NCI-H1417 treated with DMSO at 0.1 percent for 48 hours (cell line): ENCODE measurements at places on chromosomes 7 and 10.

DNA sequence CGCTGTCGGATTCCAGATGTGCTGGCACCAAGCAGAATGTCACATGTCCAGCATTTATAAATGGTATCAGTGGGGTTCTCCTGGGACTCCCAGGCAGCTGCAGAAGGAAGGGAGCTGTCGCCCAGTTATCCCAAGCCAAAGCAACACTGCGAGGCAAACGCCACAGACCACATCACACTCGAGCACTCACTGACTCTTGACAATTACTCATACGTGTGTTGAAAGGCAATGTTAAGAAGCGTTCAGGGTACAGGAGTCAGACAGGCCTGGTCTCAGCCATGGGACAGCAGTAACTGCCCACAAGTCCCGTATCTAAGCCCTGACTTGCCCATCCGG, 113.4 kb downstream of the DIP2C start:
- DNase-seq = no peak

GRCh38 chr10:49600781-49601400, 9.2 kb upstream of the SLC18A3 start:
- no peak for DNase-seq

DNA sequence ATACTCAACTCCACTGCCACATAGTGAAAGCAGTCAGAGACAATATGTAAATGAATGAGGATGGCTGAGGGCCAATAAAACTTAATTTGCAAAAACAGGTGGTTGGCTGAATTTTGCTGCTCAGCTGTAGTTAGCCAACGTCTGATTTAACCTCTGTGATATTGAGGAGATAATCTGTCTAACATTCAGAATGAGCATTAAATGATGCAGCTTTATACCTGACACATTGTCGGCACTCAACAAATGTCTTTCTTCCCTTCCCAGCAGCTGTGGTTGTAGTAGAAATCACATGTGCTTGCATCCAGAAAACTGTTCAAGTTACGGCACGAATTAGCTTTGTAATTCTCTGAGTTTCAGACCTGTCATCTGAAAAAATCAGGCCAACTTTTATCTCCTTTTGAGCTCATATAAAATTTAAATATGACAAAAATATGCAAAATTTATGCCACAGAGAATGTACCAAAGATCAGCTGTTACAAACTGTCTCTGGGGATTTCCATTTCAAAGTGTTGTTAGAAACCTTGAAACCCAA, 1239.7 kb downstream of the GATA3 start:
- DNase-seq = no peak

DNA sequence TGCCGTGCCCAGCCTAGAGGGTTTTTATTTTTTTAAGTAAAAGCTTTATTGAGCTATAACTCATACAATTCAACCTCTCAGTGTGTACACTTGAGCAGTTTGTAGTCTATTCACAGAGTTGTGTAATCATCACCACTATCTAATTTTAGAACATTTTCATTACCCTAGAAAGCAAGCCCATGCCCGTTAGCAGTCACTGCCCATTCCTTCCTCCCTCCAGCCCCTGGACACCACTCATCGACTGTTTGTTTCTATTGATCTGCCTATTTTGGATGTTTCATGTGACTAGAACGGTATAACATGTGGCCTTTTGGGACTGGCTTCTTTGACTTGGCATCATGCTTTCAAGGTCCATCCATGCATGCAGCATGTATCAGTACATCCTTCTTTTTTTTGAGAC, 25.7 kb upstream of the SEC61A2 start:
- no peak for DNase-seq

GRCh38 chr7:6164491-6164890, 107.9 kb downstream of the CYTH3 start:
- no peak for DNase-seq

DNA sequence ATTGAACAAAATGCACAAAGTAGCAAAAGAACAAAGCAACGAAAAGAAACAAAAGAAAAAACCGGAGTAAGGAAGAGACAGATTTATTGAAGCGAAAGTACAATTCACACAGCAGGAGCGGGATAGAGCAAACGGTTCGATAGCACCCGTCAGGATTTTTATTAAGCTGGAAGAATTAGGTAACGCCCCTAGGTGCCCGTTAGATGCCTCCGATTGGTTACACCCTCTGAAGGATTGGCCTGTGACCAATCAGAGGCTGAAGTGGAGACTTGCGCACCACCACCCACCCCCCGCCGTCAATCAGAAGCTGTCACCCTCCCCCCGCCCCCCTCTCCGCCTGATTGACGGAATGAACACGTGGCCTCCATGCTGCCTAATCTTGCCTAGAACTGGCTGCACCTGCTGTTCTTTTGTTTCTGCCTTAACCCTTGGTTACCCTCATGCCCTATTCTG, 16.8 kb downstream of the OCM2 start:
- DNase-seq = peak; percentile 98

DNA sequence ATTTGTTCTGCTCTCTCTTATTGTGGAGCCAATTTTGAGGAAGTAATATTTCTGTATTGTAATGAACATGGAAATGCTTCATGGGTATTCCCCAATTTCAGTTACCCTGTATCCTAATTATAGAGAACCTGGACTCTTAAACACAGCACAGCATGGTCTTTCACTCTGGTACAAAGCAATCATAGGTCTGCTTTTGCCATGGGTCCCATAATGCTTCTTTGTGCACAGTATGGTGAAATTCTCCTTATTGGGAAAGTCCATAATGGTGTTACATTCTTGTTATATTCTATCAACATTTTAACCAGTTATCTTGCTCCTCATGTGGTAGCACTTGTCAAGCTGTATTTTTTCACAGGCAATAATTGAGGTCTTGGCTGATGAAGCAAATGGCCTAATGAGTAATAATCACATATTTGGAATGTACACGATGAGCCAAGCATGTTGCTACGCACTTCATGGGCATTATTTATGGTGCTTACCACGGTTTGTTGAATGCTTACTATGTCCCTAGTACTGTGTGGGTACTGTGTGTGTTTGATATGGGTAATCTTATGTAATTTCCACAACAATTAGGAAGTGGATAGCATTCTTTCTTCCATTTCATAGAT, 42.9 kb downstream of the PRKG1 start:
- no peak for DNase-seq

DNA sequence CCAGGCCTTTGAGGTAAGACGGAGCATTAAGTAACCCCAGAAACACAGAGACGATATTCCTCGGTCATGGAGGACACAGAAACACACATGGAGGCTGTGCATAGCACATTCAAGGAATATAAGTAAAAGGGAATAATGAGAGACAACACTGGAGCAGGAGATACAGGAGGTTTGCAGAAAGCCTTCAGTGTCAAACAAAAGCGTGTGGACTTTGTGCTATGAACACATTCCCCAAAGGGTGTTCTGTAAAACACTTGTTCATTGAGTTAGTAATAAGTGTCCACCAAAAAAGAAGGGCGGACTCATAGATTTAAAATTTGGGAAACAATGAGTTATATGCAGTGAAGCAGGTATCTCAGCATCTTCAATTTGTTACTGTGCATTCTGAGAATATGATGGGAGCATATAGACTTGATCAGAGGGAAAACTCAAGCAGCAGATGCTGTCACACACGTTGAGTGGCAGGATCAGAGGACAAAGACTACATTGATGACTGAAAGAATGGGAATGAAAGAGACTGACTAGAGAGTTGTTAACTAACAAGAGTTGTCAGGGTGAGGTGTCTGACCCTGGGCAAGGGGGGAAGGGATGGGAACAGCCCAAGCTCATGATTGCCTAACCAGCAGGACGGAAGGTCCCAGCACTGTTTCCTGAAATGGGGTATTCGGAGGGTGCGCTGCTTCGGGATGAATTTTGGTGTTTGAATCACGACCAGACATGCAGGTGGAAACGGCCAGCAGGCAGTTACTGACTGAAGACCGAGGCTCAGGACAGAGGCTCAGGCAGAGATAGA, 85.2 kb upstream of the VIPR2 start:
- no peak for DNase-seq

GRCh38 chr10:8794860-8795259, 740.4 kb downstream of the GATA3 start:
- DNase-seq = no peak

- peak; percentile 38 for DNase-seq
These were observed 367.7 kb upstream of the SEMA3D start for GRCh38 chr7:85554236-85555178.

DNA sequence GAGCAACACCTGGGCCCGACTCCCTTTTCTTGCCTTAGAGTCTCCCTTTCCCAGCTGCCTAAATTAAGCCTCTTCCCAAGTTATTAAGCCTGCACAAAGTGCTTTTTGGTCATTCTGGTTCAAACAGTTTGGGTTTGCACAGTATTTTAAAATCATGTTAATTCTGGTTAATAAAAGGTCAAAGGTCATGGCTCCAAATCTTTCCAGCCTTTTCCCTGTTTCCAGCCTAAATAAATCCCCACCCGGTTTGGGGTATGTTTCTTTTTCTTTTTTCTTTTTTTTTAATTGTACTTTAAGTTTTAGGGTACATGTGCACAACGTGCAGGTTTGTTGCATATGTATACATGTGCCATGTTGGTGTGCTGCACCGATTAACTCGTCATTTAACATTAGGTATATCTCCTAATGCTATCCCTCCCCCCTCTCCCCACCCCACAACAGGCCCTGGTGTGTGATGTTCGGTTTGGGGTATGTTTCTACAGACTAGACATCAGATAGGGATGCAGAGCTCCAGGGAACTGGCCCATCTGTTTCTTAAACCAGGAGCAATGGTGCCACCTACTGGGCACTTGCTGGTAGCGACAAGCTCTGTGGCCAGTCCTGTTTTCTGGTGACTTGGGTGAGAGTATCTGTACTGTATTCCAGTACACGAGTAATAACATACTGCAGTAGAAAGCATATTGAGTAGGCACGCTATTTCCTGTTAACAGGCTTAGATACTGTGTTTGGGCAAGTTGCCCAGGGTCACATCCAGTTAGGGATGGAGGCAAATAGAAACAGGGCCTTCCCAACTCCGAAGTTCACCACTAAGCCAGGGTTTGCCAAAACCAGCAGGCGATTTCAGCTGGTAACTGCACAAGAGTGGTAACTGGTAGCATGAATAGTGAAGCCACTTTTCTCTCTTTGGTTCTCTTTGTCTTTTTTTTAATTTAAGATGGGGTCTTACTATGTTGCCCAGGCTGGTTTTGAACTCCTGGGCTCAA, 60.6 kb upstream of the TRIM8 start:
- DNase-seq = no peak
